ENCODE measurements at places on chromosomes 4 and X.

DNA sequence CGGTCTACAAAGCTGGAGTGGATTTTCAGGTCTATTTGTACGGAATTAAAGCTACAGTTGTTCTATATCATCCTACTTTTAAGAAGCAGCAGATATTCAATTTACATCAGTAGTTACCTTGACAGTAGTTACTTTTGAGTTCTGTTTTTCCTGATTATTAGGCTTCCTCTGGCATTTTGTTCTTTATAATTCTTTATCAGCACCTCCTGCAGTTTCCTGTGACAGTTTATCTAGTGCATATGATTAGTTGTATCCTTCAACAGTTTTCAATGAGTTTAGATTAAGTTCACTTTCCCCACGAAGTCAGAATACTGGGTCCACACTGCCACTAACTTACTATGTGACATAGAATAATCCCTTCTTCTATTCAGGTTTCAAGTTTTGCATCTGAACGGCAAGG lies 71.7 kb downstream of the IDS start:
- DNase-seq, result no peak

DNA sequence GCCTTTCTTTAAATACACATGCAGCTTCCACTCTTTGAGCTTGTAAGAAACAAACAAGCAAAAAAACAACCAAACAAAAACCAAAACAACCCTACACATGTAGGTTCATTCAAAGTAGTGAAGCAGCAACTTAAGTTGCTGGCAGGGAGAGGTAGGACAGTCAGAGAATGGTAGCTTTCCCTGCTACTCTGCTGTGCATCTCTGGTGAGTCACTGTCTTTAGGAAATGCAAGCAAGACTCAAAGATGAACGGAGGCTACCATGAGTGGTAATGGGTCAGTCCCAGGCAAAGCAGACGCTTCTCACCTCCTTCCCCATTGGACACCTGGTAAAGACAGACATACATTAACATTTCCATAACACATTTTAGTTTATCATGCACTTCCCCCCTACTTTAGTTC lies 43.2 kb downstream of the PGRMC2 start:
- DNase-seq, result no peak

DNA sequence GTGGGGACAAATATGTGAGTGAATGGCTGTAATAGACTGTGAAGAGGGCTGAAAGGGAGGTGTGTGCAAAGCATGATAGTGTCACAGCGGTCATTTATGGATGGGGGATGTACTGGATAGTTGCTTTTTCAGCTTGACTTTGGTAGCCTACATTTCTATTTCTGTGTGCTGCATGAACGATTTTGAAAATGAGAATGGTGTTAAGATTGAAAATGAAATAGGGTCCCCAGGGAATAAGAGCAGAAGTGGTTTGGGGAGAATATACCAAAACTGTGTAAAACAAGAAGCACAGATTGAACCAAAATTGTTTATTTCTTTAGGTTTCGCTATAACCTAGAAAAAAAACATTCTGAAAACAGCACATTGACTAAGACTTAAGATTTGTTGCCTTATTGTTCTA lies 58.8 kb upstream of the CLNK start:
- no peak for DNase-seq

DNA sequence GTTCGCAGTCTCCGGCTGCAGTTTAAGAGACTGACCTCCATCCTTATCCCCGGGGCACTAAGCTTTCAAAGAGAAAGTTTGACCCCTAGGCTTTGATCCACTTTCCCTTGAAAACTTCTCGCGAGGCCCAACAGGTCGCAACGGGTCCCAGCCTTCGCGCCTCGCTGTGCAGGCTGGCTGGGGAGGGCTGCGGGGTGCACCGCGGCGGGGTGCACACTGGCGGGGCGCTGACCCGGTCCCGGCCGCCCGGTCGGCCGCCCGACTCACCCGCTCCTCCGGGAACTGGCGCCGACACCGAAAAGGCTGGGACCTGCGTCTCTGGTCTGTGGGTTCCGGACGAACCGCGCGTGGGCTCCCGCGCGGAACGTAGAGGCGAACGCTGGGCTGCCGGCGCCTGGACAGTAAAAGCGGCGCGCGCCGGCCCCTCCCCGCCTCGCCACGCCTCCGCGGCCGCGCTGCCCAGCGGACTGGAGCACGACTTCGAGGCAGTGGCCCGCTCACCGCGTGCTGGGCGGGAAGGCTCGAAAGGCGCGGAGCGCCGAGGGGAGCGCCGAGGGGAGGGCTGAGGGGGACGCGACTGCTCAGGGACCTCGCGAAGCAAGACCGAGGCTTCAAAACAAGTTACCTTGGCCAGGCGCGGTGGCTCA lies at the start of gene TAF7L:
TAF7L (minus strand) TSS at position 378 of the 647 bp plus-strand sequence. CDS start 3,791 bp downstream, outside the sequence.
- DNase-seq, result no peak

GRCh38 chr4:20463176-20463430 lies 211.4 kb downstream of the SLIT2 start:
- DNase-seq, result no peak

- no peak for DNase-seq
Measured at GRCh38 chrX:107601326-107601725, 27.0 kb upstream of the PRPS1 start.

DNA sequence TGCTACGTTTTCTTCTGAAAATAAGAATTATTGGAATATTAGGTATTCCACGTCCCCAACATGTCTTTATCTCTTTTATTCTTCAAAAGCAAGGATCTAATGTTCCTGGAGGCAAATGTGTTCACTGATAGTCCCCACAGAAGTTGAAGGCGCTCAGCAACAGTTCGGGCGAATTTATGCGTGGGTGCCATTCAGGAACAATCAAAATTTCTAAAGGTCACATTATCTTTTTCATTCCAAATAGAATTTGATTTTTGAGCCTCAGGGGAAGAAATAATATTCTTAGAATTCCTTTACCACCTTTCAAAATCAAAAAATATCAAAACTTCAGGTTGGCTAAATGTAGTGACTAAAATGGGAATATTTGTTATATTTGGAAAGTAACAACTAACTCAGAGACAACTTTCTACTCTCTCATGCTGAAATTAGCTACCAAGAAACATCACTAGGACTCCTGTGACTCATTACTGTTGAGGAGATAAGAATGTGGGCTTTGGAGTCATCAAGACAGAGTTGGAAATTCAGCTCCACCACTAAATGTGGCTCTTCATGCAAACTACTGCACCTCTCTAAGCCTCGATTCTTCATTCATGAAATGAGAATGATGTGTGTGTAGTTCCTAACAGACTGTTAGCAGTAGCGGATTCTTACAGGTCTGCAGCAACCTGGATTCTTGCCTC lies 72.3 kb upstream of the KIT start:
- DNase-seq, result no peak

DNA sequence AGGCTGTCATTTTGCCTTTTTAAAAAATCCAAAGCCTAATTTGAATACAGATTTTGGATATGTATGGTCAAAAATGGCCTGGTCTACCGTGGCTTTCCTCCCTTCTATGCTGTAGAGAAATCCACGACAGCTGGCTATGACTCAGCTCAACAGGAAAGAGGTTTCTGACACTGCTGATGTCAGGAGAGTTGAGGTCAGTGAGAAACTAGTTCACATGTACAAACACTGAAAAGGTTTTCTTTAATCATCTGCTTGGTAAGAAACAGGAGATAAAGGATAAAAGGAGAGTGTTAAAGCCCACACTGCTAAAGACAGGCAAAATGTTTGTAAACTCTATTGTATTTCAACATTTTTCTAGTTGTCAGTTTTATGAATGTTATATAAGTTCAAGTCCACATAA lies 113.9 kb downstream of the NYX start:
- DNase-seq, result no peak

DNA sequence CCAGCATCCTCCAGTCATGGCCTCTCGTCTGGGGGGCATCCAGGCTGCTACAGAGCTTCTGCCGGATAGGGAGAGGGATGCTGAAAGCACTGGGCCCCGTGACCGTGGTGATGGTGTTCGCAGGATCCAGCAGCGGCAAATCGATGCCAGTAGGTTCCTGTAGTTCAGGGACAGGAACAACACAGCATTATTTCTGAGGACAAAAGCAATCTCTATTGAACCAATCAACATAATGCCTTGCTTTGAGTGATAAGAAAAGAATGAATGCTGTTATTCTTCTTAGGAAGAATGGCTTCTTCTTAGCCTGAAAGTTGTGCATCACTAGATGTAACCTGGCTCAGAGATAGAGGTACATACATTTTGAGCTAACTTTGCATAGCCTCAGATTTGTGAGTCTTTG lies 378.6 kb downstream of the UNC5C start:
- no peak for DNase-seq

All from activated T-helper 1 cell treated with anti-CD3 and anti-CD28 coated beads, Interleukin-2, amount 50 U/mL, for 16 hours (primary cell).